ENCODE measurements at places on chromosomes 4 and X.
A peak's percentile ranks its signal among the peaks of the same experiment; 100 is the strongest.

- no peak for DNase-seq
Measured at GRCh38 chr4:169398316-169398715, 127.6 kb upstream of the SH3RF1 start.

DNA sequence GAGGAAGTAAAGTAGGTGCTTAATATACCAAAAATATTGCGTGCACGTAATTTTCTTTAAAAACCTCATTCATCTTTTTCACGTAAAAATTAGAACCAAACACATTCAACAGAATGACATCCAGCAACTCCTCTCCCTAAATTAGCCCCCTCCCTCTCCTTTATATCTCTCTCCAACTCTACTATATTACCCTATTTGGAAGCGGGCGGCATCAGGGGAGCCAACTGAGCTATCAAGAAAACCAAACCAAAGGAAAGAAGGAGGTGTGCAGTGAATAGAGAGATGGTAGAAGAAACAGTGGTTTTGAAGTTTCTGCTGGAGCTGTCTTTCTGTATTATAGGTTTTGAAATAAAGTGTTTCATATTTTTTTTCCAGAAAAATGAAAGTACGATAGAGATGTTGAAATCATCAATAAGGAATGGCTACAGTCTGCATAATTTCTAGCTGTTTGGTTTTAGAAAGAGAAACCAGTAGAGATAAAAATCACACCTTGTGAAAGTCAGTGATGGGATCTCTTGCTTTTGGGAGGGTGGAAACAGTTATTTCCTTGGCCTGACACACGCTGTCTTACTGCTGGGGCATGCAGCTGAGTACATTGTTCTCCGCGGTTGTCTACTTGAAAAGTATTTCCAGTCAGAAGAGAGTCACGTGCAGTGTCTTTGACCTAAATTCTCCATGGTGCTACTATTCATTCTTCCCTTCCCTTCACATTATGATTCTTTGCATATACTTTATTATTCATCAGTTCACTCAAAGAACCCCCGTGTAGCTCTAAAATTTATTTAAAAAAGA lies 94.1 kb upstream of the WDR17 start:
- no peak for DNase-seq

- DNase-seq, result peak; percentile 26
Measured at GRCh38 chr4:74632634-74633033, 161.7 kb downstream of the BTC start.

DNA sequence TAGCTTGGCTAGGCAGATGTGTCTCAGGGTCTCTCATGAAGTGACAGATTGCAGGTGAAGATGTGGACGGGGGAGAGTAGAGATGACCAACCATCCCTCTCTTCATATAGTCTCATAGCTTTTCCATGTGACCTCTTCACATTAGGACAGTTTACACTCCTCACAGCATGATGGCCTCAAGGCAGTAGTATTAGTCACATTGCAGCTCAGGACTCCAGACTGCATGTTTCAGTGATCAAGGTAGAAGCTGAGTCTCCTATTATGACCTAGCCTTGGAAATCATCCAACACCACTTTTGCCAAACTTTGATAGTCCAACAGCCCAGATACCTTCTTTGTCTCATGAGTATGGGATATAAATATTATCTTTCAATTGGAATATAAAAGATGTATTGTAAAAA lies 147.7 kb downstream of the GASK1B start:
- DNase-seq, result no peak

DNA sequence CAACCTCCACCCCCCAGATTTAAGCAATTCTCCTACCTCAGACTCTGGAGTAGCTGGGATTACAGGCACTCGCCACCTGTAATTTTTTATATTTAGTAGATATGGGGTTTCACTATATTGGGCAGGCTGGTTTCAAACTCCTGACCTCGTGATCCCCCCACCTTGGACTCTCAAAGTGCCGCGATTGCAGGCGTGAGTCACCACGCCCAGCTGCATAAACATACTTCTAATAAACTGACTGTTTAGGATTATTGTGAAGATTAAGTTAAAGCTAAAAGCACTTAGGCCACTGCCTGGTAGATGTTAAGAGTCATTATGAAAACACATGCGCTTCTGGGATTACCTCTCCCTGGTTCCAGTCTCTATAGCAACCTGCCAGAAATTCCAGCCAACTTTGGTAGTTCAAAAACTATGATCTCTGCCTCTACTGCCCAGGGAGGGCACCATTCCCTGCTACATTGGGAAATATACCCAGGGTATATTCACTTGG lies 30.2 kb upstream of the GRIA3 start:
- DNase-seq, result no peak

DNA sequence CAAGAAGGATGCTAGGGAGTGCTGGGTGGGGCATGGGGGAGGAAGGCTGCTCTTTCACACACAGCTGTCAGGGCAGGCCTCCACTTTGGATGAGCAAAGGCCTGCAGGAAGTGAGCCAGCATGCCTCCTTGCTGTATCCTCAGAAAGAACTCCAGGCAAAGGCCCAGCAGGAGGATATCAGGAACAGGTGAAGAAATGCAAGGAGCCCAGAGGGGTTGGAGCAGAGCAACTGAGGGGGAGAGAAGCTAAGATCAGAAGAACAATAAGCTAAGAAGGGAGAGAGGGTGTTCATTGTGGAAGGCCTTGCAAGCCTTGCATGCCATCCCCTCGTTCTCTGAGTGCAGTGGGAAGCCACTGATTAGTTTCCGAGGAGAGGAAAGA lies 115.1 kb downstream of the CAMK2D start:
- no peak for DNase-seq

GRCh38 chr4:60934566-60935295 lies 265.4 kb upstream of the ADGRL3 start:
- DNase-seq, result no peak

- no peak for DNase-seq
Measured at GRCh38 chr4:94590493-94590892, 138.8 kb downstream of the PDLIM5 start.

GRCh38 chr4:8356856-8357255 lies 83.7 kb downstream of the ACOX3 start:
- no peak for DNase-seq

- DNase-seq, result no peak
Measured at GRCh38 chrX:101377547-101377946, 8.4 kb downstream of the BTK start.

DNA sequence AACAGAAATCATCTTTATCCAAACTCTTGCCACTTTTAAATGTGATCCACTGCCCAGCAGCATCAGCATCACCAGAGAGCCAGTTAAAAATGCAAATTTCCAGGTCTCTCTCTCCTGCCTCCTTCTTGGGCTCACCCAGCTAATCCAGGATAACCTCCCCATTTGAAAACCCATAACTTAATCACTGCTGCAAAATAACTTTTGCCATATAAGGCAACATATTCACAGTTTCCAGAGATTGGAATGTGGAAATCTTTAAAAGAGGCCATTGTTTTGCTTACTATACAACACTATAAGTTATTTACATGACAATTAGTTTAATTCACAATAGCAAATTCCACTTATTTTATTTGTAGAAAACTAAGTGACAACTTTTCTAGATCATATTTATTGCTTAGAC lies 4.8 kb upstream of the EXOSC9 start:
- no peak for DNase-seq

DNA sequence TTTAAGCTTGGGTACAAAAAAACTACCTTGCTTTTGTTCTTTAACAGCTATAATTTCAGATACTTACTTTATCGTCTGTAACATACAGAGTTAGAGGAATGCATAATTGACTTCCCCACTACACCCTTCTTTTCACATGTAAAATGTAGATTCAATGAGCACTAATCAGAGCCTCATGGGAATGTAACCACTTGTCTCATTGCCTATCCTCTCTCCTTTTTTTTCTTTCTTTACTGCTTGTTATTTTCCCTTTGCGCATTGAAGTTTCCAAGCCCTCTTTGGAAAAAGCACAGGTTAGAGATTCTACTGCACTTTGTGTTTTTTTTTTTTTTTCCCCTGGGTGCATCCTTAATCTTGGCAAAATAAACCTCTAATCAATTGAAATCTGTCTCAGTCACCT lies 965.1 kb upstream of the PABPC4L start:
- DNase-seq, result no peak

DNA sequence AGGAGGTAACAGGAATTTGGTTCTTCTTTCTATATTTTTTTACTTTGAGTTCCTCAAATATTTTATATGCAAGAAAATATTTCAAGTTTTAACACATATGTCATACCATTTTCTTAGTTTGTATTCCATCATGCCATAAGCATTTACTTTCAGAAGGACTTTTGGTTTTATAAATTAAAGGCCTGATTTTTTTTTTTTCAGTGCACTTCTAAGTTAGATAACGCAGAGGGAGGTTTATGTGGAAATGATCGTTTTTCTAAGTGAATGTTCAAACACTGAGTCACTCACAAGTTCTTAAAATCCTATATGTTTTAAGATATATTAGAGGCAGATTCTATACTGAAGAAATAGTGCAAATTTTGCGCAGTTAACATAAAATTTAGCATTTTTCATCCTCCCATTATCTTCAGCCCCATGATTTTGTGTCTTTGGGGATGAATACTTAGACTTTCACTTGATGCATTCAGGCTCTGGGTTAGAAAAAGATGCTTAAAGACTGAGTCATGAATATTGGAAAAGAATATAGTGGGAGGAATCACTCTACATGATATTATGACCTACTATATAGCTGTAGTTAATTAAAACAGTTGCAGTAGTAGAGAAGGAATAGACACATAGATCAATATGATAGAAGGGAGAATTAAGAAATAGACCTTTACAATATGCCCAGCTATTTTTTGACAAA lies 54.9 kb downstream of the COL4A5 start:
- no peak for DNase-seq

DNA sequence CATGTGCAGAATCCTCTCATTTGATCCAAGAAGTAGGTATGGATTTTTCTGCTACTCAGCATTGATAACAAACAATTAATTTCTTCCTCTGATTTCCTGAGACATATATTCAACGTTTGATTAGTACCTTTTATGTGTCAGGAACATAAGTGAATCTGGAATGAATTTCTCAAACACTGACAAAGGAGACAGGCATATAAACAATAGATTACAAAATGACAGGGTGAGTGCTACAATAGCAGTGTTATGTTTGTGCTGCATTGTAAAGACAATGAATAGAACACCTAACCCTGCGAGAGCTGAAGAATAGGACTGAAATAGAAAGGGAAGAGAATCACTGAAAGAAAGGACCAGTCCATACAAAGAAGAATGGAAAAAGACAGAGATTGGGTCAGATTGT lies 52.9 kb downstream of the ARHGAP24 start:
- DNase-seq, result no peak

- no peak for DNase-seq
Measured at GRCh38 chrX:70762285-70762684, 146.2 kb downstream of the TEX11 start.

DNA sequence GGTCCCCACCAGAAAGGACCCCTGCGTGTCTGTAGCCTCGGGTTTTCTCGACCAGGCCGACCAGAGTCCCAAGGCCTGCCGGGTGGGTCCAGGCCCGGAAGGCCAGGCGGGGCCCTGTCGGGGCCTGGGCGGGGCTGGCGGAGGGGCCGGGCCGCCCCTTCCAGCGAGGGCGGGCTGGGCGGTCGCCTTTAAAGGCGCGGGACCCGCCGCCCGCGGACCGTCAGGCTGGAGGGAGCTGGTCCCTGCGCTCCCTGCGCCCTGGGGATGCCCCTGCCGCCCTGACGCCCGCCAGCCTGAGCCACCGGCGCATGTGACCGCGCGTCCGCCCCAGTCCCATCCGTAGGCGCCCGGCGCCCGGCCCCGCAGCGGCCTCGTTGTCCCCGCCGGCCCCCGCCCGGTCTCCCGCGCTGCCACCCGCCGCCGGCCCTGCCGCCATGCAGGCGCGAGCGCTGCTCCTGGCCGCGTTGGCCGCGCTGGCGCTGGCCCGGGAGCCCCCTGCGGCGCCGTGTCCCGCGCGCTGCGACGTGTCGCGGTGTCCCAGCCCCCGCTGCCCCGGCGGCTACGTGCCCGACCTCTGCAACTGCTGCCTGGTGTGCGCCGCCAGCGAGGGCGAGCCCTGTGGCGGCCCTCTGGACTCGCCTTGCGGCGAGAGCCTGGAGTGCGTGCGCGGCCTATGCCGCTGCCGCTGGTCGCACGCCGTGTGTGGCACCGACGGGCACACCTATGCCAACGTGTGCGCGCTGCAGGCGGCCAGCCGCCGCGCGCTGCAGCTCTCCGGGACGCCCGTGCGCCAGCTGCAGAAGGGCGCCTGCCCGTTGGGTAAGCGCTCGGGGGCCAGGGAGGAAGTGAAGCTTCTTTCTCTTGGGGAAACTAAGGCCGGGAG lies at the start of gene HTRA3:
Gene HTRA3, plus strand, starts transcription at position 220 of the 883 bp plus-strand sequence. Its CDS starts 215 bp downstream, at position 435.
- DNase-seq, result no peak

- no peak for DNase-seq
Measured at GRCh38 chr4:84046551-84046950, 452.5 kb downstream of the NKX6-1 start.

DNA sequence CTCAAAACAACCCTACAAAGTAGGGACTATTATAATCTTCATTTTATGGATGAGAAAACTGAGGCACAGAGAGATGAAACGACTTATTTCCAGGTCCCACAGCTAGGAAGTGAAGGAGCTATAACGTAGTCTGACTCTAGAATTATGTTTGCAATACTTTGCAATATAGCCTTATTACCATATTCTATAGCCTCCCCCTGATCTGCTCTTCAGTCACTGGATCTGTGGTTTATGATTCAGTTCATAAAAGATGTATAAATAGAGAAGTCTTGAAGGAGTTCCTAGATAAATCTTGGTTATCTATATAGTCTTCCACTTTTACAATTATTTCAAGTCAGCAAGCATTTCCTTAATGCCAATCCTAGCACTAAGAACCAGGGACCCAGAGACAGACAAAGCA lies 57.5 kb downstream of the OPHN1 start:
- no peak for DNase-seq

GRCh38 chrX:43703211-43703791 lies 47.2 kb downstream of the MAOA start:
- peak; percentile 73 for DNase-seq

DNA sequence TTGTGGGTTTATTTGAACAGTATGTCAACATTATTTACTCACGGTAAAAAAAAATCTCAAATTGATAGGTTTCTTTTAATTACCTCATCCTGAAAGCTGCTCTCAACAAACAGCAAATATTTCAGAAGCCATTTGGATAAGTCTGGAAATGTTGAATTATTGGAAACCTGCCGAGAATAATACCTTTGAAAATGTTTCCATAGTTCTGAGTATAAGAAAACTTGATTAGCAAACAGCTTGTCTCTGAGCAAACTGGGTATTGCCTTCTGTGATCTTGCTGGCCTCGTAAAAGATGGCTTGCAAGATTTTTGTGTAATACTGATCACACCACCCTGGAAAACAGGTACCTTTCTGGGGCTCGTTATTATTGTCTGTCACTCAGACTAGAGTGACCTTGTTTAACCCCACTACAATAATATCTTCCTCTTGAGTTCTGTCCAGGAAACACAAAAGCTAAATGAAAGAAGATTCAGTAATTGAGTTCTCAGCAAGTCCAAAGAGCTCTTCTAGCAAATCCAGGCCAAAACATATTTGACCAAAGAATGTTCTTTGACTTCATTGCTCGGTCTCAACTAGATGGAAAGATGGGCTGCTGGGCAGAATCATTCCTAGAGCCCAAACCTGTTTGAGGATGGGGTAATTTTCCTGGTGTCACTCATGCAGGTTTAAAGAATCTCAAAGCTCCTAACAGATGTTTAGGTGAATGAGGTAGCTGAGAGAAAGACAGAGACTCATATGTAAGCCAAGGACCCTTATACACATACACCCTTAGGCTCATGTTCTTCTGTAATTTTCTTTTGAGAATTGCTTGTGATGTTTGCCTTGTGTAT lies 255.6 kb upstream of the JADE1 start:
- DNase-seq, result peak; percentile 30
